ENCODE measurements at places on chromosomes 4 and X.

- DNase-seq: no peak
Observed at GRCh38 chr4:54050214-54050904, 14.0 kb downstream of the CHIC2 start.

DNA sequence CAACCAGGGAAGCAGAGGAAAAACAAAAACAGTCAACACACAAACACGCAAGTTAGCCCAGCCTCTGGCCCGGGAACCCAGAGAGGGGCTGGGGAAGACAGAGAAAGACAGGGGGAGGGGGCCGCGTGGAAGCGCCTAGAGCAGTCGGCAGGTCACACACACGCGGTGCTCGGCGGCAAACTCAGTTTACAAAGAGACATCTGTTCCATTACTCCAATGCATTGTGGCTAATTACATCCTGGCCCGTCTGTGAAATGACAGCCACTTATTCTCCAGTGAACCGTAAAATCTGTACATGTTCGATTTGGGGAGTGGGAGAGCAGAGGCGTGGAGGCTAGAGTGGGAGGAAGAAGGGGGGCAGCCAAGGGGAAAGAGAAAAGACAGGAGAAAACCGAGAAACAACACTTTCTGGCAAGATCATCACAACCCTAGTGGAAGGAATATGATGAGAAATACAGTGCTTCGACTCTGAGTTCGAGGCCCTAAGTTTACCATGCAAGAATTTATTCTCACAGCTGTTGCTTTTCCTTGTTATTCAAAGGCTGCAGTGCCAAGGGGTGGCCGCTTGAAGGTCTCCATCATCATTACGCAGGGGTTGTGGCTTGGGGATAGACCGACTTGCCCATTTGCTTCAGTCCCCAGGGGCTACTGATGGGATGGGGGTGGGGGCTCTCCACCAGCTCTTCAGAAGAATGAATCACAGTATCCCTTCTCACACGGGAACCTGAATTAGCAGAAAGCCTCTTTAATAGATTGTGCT lies 167.7 kb downstream of the MGST2 start:
- DNase-seq: peak; percentile 69

GRCh38 chrX:39497702-39498265 lies 600.0 kb downstream of the BCOR start:
- no peak for DNase-seq

DNA sequence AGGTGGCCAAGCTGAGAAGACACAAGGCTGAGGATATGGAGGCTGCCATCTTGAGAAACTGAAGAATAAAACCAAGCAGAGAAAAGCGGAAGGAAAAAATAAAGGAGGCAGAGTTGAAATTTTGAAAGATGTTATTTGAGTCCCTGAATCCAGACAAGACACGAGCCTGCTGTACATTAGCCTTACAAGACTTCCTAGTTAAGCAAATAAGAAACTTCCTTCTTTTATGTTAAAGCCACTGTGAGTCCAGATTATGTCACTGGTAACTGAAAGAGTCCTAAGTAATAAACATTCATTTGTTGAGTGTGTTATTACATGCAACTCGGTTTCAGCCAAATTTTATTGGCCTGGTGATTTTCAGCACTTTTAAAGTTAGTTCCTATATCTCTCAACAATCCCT lies 30.4 kb downstream of the DRD5 start:
- DNase-seq: no peak

GRCh38 chr4:174292473-174292872 lies 8.8 kb downstream of the CEP44 start:
- DNase-seq: no peak

- no peak for DNase-seq
Observed at GRCh38 chrX:17552044-17552650, 177.1 kb downstream of the NHS start.

GRCh38 chr4:140829825-140830224 lies 73.6 kb upstream of the TBC1D9 start:
- no peak for DNase-seq

- DNase-seq: no peak
Observed at GRCh38 chr4:138833974-138834373, 181.6 kb upstream of the NOCT start.

- no peak for DNase-seq
Observed at GRCh38 chr4:138953961-138954371, 61.6 kb upstream of the NOCT start.

GRCh38 chr4:152062936-152063620 lies 302.3 kb upstream of the GATB start:
- no peak for DNase-seq

- no peak for DNase-seq
Observed at GRCh38 chr4:11485926-11486325, 57.2 kb upstream of the HS3ST1 start.
